Stimulated activated CD4-positive, alpha-beta T cell treated with anti-CD3 and anti-CD28 coated beads, TNF-alpha, amount 100 ng/mL, for 1 hour (primary cell): ENCODE measurements at places on chromosomes 12 and 14.

- no peak for DNase-seq
These were observed 263.7 kb downstream of the TTC6 start for GRCh38 chr14:37859177-37859576.

DNA sequence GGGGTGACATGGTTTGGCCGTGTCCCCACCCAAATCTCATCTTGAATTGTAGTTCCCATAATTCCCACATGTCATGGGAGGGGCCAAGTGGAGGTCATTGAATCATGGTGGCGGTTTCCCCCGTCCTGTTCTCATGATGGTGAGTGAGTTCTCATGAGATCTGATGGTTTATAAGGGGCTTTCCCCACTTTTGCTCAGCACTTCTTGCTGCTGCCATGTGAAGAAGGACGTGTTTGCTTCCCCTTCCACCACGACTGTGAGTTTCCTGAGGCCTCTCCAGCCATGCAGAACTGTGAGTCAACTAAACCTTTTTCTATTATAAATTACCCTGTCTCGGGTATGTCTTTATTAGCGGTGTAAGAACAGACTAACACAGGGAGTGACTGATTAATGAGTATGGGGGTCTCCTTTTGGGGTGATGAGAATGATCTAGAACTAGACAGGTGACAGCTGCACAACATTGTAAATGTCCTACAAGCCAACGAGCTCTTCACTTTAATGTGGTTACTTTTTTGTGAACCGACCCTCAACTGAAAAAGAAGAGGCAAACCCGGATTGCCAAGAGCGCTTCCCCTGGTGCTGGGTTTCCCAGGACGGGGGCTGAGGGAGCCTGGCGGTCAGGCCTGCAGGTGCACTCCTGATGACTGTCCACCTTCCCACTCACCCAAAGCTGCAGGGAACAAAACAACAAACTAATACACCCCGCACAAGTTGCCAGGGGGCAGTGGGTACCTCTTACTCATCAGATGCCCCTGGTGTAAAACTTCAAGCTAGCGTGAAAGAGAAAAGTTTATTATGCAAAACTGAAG, 90.1 kb downstream of the NCOR2 start:
- DNase-seq, result no peak

DNA sequence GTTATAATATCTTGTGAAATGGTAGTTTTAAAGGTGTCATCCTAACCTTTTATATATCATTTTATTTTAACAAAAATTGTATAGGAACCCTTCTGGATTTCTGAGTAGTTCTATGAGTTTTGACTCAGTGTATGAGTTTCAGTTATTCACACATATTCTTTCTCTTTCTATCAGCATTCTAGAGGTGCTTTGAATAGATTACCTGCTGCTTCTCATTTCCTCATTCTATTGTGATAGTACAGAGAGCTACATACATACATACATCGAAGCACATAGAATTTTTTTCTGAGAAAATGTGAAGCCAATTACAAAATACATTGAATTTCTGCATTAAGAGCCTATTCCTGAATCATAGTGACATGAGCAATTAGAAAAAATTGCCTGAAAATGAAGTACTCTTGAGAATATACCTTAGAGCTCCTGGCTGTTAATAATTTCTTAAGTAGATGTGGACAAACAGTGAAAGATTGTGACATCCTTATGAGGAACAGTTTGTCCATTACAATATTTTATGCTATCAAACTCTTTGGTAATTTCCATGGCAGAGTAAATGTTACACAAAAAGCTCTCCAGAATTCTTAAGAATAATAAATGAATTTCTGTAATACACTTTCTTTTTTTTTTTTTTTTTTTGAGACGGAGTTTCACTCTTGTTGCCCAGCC, 556.6 kb downstream of the TRHDE start:
- no peak for DNase-seq

DNA sequence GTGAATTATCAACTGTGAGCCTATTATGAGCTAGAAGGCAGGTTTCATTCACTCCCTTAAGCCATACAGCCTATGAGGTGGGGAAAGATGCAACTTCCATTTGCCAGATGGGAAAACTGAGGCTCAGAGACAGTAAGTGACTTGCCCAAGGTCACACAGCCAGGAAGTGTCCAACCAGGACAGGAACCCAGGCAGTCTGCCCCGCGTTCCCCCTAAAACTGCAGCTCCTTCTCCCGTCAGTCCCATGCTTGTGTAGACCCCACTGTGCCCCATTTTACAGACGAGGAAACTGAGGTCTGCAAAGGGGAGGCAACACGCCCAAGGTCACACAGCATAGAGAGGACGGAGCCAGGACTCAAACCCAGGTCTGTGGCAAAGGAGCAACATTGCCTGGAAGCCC, 50.6 kb downstream of the NCOR2 start:
- no peak for DNase-seq

DNA sequence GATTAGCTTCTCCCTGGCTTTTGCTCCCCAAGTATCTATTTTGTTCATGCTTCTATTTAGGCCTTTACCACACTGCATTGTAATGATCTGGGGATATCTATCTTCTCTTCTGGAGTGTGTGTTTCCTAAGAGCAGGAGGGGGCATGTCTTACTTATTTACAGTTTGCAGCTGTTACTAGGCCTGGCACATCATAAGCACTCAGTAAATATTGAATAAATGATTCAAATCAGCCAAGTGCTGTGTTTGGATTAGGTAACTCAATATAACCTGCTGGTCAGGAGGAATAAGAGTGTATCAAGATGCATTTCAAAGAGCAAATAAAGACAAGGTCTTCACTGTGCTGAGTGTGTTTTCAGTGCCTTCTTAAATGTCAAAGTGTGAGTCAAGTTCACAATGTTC, 186.1 kb downstream of the FOXG1 start:
- DNase-seq, result no peak

DNA sequence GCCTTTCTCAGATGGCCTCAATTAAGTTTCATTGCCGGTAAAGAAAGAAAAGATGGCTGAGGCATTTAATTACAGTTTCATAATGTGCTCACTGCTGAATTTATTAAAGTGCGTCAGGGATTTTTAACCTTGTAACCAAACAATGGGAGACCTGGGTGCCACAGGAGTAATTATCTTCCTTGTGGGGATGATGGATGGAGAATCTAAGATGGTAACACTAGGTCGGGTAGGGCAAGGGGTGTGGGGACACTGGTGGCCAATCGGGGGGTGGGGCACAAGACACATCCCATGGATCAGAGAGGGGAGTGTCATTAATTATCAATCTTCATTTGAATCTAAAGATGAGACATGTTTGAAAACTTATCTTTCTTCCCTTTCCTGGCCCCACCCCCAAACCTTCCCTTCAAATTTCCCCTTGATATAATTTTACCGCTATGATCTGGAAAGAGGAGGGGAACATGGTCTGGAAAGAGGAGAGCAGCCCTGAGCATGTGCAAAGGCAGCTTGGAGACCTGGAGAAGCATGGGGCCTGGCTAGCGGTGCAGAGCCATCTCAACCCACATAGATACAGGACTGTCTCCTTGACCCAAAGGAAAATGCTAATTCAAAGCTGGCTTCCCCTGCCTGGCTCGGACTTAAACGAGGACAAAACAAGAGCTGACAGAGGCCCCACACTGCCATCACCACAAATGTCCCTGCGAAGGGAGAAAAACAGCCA, 231.3 kb upstream of the NOS1 start:
- no peak for DNase-seq

DNA sequence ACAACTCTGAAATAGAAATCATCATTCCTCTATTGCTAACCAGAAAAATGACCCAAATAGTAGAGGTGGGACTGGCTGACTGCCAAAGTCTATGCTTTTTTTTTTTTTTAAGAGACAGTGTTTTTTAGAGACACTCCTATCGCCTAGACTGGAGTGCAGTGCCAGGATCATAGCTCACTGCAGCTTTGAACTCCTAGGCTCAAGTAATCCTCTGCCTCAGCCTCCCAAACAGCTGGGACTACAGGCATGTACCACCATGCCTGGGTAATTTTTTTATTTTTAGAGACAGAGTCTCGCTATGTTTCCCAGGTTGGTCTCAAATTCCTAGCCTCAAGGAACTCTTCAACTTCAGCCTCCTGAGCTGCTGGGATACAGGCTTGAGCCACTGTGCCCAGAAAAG, 19.2 kb downstream of the NR2C1 start:
- no peak for DNase-seq

DNA sequence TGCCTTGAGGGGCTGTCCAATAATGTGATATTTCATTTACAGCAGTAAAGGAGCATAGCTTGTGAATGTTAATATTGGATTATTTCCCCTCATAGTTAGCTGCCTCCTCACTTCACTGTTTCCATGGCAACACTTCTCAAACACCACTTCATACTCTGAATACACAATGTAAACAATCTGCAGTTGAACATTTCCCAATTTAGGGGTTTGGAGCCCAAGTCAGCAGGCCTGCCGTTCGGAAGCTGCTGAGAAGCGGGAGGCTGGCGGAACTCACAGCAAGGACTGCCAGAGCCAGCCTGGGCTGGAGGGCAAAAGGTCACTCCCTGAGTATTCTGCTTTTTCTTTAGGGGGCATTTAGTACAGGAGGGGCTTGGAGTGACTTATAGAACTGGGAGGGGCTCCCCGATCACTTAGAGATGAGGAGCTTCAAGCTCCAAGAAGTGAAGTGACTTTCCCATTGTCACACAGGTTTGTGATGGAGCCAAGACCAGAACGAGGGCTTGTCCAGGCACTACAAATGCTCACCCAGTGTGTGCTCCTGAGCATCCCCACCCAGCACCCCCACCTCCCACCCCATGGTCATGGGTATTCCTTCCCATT, 12.1 kb upstream of the SLC24A4 start:
- DNase-seq, result no peak

DNA sequence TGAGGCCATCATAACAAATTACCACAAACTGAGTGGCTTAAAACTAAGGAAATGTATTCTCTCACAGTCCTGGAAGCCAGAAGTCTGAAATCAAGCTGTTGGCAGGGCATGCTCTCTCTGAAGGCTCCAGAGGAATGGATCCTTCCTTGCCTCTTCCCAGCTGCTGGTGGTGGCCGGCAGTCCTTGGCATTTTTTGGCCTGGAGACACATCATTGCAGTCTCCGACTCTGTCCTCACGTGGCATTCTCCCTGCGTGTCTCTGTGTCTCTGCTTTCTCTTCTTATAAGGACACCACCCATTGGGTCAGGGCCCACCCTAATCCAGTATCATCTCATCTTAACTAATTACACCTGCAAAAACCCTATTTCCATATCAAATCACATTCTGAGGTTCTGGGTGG, 206.1 kb downstream of the SLC41A2 start:
- no peak for DNase-seq

- no peak for DNase-seq
These were observed 8.4 kb downstream of the RAPGEF3 start for GRCh38 chr12:47750229-47750798.

DNA sequence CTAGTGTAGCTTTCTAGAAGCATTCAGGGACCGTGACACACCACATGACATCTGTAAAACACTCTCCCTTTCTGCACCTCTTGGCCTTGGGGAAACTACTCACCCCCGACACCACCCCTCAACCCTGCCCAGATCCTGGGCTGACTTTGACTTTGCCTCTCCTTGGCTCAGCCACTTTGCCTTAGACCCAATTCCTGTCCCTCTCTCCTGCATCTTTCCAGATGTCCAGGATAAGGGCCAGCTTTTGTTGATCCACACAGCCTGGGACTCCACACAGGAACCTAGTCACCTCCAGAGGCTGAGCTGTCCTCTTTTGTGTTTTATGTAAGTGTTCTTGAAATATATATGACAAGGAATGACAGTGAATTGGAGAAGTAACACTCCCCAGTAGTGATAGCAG, 153.7 kb upstream of the PLXNC1 start:
- DNase-seq, result no peak

DNA sequence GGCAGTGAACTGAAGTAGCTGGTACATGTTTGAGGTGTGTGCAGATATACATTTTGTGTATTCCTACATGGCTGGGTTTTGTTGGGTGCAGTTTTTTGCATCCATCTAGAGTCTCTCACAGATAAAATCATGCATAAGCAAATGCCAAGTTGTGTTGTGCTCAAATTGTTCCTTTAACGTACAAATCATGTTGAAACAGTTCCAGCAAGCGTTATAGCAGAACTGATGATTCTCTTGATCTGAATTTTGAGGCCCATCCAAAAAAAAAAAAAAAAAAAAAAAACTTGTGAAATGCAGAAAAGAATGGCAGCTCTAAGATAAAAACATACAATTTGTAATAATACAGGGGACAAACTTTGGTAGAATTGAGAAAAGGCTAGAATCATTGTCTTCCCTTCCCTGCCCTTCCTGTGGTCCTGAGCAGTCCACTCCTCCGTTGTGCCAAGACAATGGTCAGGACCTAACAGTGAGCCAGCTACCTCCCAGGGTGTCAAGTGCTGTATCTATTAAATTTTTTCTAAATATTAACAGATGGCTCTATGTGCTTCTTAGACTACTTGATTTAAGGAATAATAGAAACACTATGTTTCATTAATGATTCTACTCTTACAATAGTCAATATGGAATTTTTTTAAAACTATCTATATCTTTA, 122.1 kb downstream of the PLEKHA5 start:
- no peak for DNase-seq

DNA sequence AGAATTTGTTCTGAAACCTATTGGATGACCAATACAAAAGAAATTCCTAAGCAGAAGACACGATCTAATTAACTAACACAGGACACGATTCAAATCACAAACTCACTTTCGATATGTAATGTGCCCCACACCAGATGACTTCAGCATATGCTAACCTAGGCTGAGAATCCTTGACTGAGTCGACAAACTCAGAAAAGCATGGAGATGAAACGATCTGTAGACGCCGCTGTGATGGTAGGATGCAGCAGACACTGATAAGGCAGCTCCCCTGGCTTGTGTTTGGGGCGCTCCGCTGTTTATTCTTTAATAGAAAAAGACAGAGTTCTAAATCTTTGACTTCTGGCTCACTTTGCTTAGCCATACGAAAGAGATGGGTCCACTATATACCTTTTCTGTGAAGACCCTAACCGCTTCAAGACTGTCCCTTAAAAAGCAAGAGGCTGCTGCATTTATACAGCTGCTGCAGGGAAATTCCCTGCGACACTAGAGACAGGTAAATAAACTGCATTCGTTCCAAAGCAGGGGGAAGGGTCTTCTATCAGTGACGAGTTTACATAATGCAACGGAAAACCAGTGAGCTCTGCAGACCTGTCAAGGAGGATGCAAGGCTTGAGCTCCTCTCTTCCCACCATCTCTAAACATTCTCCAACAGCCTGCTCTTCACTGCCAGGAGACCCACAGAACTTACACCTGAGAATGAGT, 929 bp downstream of the CHD8 start:
- DNase-seq, result no peak

DNA sequence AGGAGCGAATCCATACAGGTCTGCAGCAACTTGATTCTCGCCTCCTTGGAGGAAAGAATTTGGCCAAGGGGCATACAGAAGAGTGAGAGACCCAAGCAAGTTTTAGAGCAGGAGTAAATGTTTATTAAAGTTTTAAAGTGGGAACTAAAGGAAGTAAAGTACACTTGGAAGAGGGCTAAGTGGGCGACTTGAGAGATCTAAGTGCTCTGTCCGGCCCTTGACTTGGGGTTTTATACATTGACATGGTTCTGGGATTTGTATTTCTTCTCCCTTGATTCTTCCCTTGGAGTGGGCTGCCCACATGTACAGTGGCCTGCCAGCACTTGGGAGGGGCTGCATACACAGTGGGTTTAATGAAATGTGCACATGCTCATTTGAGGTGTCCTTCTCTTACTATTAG, 421.2 kb downstream of the TMEM121 start:
- DNase-seq, result no peak

GRCh38 chr14:42921901-42922300, 1315.2 kb downstream of the LRFN5 start:
- DNase-seq, result no peak
